ENCODE measurements at places on chromosomes 1 and 21.

DNA sequence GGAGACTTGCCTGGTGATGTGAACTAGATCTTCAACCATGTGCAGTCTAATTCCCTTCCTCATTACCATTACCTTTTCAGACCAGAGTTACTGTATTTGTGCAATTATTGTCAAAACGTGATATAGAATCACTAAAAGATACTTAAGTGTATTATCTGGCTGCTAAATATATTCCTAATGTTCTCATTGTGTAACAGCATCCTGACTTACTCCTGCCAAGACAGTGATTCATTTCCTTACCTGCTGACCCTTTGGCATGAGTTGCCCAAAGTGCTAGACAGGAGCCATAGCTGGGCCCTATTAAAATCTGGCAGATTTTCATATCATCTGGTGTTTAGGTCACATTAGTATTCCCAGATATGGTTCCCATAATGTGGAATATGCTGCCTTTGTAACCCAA is 598.3 kb upstream of the CAMK1G start:
- DNase-seq, result no peak

DNA sequence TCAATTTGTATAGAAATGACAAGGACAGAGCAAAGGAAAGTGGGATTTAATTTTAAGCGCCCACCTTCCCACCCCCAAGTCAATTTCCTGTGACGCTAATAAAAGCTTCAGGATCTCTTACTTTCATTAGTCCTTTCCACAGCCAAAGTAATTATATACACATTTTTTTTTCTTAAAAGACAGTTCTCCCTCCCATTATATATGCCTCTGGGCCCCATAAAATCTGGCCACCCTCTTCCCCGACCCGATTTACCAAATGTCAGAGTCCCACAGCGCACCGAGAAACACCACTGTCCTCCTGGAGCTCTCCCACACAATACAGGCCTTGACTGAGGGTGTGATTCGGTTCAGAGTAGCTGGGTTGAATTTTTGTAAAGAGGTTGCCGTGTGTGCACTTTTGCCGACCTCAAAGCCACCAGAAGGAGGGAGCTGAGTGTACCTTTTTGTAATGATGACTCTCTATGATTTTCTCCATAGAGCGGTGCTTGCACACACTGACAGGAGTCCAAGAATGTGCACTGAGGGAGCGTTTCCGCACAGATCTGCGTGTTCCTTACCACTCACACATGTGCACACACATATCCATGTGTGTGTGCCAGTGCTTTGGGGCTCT is 26.2 kb upstream of the IL10 start:
- no peak for DNase-seq

DNA sequence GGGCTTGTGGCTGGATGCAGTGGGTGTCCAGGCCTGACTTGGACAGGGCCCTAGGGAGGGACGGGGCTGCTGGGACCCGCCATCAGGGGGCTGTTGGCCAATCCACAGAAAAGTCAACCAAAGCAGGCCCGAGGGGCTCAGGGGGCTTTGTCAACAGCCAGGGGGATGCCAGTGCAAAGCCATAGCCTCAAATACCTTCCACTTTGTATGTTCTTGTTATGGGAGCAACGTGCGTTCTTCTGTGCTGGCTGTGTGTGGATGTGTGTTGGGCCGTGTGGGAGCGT is 35.4 kb upstream of the ARF1 start:
- DNase-seq, result no peak

- DNase-seq, result no peak
Observed at GRCh38 chr1:60436186-60436585, 362.6 kb upstream of the C1orf87 start.

DNA sequence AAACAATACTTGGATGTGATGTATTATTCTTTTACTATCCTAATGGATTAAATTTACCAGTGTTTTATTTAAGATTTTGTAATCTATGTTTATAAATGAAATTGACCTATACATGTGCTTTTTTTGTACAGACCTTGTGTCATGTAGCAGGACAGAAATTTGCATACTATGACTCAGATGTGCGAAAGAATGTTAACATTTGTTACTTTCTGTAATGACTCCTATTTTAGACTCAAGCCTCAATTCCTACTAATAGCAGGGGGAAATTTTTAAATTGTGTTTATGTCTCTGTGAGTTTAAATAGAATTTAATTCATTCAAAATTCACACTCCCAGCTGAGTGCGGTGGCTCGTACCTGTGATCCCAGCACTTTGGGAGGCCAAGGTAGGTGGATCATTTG is 21.8 kb upstream of the RIMKLA start:
- no peak for DNase-seq

DNA sequence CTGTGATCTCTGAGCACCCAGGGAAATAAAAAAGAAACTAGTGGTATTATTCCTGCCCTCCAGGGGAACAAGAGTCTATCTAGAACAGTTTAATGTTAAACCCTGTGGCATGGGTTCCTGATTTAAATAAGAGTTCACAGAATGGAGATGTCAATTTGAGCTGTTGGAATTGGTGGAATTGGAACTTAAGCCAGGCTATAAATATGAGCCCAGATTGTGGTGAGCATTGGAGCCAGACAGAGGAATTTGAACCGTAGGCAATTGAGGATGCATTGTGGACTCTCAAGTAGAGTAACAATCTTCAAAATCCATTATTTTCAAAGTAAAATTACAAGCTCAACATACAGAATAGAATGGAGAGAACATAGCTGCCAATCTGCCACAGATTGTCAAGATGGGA is 98.2 kb downstream of the NEK7 start:
- DNase-seq, result no peak

GRCh38 chr1:55053265-55053954 is 14.1 kb downstream of the PCSK9 start:
- no peak for DNase-seq

DNA sequence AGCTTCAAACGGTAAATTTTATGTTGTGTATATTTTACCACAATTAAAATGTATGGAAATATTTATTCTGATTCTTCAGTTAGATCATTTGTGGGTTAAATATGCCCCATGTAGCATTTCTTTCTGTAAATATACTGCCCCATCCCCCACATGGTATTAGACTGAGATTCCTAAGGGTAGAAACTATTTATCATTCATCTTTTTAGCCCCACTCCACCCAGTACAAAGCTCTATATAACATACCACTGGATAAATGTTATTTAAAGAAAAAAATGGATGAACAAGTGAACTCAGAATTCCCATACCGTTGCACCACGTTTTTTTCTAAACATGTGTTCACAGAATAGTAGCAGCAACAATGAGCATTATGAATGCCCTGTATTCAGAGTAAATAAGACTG is 234.0 kb upstream of the IRF2BP2 start:
- DNase-seq, result no peak

DNA sequence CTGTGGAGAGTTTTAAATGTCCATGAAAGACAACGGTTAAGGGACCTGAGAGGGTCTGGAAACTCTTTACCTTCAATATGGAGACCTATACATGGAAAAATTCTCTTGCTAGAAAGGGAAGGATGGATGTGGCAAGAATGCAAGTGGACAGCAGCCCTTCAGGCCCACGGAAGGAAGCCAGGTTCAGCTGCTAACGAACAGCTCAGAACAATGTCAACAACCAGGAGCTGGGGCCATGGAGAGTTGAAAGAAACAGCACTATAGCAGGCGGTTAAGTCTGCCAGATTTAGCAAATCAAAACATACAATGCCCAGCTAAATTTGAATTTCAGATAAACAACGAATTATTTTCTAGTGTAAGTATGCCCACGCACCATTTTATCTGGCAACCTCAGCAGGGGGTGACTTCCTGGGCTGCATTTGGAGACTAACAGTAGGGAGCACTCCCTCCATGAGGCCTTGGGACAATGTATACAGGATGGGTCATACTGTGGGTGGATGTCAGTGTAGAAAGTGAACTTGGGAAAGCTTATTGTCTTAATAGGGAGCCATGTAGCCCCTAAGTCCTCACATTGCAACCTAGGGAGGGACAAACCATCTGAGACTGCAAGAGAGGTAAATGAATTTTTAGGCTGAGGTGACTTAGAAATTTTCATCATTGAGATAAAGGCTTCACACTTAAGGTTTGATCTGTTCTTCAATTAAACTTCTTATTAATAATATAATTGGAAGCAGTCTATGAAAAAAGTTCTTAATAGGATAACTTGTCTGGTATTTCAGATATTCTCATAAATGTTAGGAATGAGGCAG is 7.8 kb upstream of the H3-3A start:
- no peak for DNase-seq

- no peak for DNase-seq
Observed at GRCh38 chr1:43237121-43237520, 32.7 kb upstream of the TMEM125 start.

GRCh38 chr1:183842795-183843144 is 37.9 kb downstream of the RGL1 start:
- no peak for DNase-seq

DNA sequence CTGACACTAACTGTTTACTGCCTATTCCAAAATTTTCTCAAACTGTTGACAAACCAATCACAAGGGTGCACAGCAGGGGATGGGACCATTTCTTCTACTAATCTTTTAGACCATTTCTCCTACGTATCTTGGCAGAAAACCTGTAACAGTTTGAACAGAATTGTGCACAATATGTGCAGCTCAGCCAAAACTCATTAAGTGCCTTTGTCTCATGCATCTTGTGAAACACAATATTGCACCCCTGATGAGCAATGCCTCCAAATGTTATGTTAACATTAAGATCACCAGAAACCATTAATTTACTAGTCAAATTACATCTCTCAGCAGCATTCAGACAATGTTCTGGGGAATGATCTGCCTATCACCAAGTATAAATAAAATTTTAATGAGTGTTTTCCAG is 247.5 kb downstream of the NRIP1 start:
- no peak for DNase-seq

DNA sequence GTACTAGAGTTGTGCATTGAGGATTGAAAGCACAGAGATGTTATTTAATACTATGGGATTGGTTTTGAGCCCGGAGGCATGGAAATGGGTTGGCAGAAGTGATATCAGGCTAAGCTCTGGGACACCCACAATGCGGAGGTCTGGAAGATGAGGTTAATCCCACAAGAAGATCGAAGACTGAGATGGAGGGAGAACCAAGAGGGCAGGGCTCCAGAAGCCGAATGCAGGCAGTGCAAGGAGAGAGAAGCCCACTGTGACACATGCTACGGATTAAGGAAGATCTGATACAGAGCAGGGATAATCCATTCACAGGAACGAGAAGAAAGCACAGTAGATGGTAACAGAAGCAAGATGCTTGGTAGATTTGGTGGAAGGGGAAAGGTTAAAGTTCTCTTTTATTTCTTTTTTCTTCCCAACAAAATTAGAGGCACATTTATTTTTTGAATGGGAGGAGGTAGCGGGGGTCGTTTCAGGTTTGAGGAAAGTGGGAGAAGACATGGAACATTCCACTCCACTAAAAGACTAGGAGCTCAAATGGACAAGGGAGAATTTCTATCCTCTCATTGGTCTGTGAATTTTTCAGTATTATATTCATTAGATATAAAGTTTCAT is 113.2 kb downstream of the NCAM2 start:
- no peak for DNase-seq

DNA sequence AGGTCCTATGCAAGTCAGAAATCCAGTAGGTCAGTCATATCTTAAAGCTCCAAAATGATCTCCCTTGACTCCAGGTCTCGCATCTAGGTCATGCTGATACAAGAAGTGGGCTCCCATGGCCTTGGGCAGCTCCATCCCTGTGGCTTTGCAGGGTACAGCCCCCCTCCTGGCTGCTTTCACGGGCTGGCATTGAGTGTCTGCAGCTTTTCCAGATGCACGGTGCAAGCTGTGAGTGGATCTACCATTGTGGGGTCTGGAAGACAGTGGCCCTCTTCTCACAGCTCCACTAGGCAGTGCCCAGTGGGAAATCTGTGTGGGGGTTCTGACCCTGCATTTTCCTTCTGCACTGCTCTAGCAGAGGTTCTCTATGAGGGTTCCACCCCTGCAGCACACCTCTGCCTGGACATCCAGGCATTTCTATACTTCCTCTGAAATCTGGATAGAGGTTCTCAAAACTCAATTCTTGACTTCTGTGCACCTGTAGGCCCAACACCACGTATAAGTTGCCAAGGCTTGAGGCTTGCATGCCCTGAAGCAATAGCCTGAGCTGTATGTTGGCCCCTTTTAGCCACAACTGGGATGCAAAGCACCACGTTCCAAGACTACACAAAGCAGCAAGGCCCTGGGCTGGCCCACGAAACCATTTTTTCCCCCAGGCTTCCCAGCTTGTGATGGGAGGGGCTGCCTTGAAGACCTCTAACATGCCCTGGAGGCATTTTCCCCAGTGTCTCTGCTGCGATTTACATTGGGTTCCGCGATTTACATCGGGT is 472.7 kb downstream of the NPHP4 start:
- DNase-seq, result no peak

DNA sequence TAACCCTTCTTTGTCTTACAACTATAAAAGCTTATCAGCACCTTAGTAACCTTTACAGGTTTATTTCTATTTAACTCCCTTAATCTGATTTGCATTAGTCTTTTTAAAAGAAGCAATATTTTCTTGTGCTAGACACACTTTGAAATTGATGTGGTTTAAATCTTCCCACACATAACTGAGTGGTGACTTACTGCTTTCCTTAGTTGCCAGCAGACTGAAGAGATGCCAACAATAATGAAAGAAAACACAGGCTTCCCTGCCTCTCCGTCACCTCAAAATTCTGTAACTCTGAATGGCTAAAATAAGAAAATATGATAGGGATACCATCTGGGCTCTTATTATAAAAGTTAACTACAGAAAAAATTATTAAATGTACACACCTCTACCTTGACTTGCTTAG is 196.8 kb downstream of the PTBP2 start:
- peak; percentile 50 for DNase-seq

GRCh38 chr21:36194024-36194423 is 37.4 kb downstream of the DOP1B start:
- DNase-seq, result no peak
